ENCODE measurements at places on chromosomes 5 and 9.

GRCh38 chr9:19101203-19101602 is 1.5 kb downstream of the HAUS6 start:
- no peak for DNase-seq

DNA sequence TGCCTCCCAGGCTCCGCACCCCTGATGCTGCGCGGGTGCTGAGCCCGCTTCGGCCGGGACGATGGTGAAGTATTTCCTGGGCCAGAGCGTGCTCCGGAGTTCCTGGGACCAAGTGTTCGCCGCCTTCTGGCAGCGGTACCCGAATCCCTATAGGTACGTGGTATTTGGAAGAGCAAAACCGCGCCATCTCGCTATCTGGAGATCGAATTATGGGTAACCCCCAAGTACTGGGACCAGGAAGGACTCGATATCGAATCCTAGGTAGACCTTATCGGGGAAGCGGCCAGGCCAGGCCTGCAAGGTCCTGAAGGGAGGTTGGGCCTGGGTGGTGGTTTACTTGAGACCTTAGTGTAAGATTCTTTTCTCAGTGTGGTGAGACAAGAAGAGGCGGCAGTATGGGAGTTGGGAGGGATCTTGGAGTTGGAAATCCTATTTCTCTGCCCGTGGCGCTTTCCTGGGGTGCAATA is 359 bp downstream of the PRELID1 start:
- DNase-seq: no peak

- no peak for DNase-seq
Observed at GRCh38 chr5:132363431-132364112, 5.9 kb upstream of the SLC22A5 start.

GRCh38 chr9:109886041-109886440 is 106.0 kb downstream of the PALM2AKAP2 start:
- DNase-seq: no peak

GRCh38 chr5:10354048-10354872 is 765 bp downstream of the MARCHF6 start:
- peak; percentile 35 for DNase-seq

Data from CD4-positive, alpha-beta T cell treated with Interleukin-4 for 4 hours (primary cell).